ENCODE measurements at places on chromosomes 7 and 10.

DNA sequence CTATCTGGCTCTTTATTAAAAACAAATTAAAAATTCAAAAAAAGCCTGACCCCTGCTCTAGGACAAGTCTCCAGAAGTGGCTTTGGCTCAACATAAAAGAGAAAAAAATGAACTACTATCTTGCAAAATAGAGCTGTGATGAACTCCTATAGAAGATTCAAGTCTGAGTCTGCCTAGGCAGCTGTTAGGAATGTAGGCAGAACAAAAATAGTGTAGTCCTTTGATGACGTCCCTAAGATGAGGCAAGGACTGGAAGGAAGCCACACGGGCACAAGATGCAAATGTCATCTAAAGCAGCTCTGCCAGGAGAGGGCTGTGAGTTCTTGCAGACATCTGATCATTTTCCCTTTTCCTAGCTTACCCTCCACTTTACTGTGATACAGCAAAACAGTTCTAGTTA lies 20.5 kb downstream of the ASNS start:
- DNase-seq: no peak

- no peak for DNase-seq
These were observed 397.2 kb upstream of the NPVF start for GRCh38 chr7:25625306-25625992.

- DNase-seq: no peak
These were observed 96.8 kb downstream of the CDK14 start for GRCh38 chr7:90692947-90693346.

DNA sequence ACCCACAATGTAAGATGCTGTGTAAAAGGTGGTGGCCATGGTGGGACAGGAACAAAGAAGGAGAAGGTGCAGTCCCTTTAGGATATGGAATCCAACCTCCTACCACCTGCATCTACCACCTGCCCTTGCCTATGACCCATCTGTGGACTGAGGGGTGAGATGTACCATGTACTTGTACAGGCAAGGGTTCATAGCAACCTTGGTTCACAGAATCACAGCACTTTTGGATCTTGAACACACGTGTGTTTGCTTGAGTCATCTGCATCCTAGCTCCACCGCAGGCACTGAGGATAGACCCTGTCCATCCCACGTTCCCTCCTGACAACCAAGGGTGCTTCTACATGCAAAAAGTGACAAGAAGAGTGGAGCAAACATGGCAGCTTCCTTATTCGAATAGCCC lies 162.3 kb downstream of the GFRA1 start:
- DNase-seq: no peak

- no peak for DNase-seq
These were observed 18.4 kb downstream of the VWA2 start for GRCh38 chr10:114257498-114257897.

- DNase-seq: no peak
These were observed 22.6 kb downstream of the CCDC3 start for GRCh38 chr10:12978891-12979290.

- no peak for DNase-seq
These were observed 67.2 kb downstream of the DLG5 start for GRCh38 chr10:77859200-77859864.

DNA sequence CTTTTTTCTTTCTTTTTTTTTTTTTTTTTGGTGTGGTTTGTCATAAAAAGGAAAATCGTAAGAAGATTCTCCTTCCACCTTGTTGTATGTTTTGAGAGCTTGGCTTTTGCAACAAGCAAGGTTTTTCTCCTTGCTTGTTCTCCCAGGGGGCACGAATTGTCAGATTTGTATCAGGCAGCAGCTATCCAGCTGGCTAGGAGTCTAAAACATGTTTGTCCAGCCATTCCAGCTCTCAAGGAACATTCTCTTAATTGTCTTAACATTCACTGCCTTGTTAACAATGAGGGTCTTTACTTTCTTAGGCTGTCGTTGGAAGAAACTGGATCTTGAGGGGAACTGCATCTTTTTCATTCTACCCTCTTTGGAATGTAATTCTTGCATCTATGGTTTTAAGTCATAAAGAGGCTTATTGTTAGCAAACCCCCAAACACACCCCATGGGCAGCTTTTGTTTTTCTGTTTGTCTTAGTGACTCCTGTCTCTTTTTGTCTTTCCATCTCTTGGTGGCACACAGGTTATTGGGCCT lies 14.6 kb downstream of the SHTN1 start:
- no peak for DNase-seq

DNA sequence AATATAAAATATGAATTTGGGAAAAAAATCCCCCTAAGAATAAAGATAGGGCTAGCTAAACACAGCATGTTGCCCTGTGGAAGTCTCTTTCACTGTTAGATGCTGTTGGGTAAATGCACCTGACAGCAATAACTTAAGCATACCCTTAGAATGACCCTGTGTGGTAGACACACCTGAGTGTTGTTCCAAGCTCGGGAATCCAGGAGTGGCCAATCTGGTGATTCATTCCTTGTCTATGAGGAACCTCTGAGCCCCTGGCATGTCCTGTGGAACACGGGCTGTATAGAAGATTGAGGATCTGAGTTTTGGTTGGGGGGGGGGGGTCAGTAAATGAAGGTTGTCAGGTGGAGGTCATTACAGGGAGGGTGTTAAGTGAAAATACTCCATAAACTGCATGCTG lies 730.0 kb upstream of the IGFBP3 start:
- DNase-seq: no peak

- DNase-seq: no peak
These were observed 5.5 kb downstream of the LFNG start for GRCh38 chr7:2524808-2525657.

- no peak for DNase-seq
These were observed 30.6 kb upstream of the PFKFB3 start for GRCh38 chr10:6171881-6172695.

DNA sequence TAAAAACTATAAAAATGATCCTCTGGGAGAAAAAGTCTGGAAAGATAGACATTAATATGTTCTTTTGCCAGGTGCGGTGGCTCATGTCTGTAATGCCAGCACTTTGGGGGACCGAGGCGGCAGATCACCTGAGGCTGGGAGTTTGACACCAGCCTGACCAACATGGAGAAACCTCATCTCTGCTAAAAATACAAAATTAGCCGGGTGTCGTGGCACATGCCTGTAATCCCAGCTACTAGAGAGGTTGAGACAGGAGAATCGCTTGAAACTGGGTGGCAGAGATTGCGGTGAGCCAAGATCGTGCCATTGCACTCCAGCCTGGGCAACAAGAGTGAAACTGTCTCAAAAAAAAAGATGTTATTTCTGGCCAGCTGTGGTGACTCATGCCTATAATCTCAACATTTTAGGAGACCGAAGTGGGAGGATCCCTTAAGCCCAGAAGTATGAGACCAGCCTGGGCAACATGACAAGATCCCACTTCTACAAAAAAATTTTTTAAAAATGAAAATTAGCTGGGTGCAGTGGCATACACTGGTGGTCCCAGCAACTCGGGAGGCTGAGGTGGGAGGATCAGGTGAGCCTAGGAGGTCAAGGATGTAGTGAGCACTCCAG lies 101.9 kb upstream of the LRRN3 start:
- no peak for DNase-seq

DNA sequence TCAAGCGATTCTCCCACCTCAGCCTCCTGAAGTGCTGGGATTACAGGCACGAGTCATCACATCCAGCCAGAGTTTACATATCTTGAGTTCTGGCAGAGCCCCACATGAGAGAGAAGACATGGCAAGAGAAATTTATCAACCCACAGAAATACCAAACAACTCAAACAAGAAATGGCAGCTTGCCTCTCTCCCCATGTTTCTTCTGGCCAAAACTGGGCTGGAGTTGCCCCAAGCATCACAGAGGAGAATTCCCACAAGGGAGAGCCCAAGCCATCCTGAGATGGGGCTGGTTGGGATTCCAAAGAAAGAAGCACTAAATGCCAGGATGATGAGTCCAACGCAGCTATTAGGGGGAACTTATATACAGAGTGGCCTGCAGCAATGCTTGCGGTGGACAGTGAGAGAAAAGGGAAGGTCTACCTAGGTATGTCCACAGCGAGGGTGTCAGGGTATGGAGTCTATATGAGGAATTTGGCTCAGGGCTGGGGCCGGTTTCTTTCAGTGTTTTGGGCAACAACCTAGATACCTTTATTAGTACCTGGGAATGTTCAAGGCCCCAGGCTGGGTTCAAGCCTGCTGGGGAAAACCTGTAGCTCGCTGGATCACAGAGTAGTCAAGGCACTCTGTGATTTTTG lies 14.5 kb upstream of the PAX4 start:
- DNase-seq: no peak

- no peak for DNase-seq
These were observed 234.2 kb upstream of the LRRN3 start for GRCh38 chr7:110856704-110857103.

DNA sequence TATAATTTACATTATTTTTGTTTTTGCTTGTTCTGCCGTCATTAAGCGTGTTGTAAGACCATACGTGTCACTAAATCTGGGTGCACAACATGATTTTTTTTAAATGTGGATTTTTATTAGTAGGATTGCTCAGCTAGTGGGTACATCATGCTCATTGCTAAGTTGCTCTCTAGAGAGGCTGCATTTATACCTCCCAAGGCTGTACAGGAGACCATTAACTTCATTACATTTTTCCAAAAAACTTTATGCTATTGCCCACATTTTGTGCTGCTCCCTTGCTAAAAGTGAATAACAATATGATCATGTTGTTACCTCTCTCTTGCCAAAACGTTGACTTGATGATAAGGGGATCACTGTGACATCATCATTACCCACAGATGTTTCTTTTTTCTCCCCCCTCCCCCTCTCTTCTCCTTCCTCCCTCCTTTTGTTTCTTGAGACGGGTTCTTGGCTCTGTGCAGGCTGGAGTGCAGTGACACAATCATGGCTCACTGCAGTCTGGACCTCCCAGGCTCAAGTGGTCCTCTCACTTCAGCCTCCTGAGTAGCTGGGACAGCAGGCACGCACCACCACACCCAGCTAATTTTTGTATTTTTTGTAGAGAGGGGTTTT lies 65.1 kb downstream of the BMPR1A start:
- DNase-seq: no peak

- DNase-seq: no peak
These were observed 151.0 kb upstream of the LRGUK start for GRCh38 chr7:133976140-133976539.

- no peak for DNase-seq
These were observed 61.5 kb downstream of the DYNC2I1 start for GRCh38 chr7:158917818-158918217.

DNA sequence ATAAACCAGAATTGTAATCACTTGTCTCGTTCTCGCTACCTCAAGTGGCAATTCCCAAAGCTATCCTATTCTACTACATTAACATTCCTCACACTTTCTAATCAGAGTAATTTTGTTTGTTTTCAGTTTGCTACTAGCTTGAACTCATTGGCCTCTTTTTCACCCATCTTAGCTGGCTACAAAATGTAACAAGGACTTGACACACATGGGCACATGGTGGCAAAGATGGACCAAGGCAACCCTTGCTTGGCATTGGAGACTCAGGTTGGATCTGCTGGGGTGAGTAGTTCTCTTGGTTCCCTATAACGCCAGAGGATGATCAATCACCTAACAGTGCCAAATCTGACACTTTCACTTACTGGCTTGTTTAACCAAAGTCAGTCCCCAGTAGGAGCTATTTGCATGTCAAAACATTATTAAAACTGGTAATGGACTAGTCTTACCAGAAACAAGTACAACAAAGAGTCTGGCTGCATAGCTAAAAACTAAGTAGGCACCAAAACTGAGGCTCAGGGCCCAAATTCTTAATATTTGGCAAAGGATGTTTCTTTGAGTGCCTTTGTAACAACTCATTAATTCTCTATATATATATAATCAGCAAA lies 1.9 kb downstream of the USP6NL start:
- DNase-seq: no peak

DNA sequence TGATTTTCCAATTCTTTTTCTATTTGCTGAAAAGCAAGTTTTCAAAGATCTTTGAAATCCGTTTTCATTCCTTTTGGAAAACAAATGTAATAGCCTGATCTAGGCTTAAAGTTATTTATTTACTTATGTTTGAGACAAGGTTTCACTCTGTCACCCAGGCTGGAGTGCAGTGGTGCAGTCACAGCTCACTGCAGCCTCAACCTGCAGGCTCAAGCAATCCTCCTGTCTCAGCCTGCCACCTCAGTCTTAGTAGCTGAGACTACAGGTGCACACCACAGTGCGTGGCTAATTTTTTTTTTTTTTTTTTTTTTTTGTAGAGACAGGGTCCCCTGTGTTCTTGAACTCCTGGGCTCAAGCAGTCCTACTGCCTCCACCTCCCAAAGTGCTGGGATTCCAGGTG lies 4.6 kb downstream of the ST7 start:
- no peak for DNase-seq

- no peak for DNase-seq
These were observed 15.3 kb upstream of the ADAM22 start for GRCh38 chr7:87918740-87919139.

DNA sequence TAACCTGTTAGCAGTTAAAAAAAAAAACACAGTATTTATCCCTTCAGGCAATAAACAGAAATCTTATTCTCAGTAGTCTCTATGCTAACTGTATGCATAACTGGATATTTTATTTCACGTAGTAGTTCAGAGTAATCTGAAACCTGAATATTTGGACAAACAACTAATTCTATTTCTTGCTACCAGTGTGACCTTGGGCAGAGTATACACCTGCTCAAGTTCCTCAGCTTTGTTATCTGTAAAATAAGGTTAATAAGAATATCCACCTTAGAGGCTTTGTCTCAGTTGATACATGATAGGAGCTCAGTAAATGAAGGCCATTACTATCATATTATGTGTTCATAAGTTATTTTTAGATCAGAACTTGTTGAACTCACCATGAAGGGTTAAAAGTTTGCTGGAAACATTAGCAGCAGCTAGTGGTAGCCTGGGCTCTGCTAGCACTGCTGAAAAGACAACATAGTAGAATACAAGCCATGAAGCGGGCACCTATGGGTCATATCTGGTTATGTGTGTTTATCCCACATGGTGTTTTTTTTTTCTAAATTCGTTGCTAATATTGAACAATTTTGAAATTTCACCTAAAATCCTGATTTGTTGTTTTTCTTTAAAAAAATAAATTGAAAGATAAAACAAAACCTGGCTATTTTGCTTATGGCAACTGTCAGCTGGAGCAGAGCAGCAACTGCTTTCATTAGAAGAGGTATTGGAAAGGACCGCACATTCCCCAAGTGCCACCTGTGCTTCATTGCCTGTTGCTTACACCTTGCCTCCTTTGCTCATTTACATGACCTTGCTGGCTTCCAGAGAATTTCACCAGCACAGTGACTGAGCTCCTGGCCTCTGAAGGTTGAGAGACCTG lies 303.0 kb downstream of the PRKG1 start:
- no peak for DNase-seq

GRCh38 chr10:45439873-45440272 lies 65.9 kb downstream of the ALOX5 start:
- DNase-seq: no peak

GRCh38 chr10:343231-344220 lies 208.3 kb downstream of the ZMYND11 start:
- no peak for DNase-seq

GRCh38 chr10:69057261-69057950 lies 30.5 kb upstream of the SRGN start:
- DNase-seq: no peak

- DNase-seq: no peak
These were observed 5.1 kb downstream of the ANXA11 start for GRCh38 chr10:80200259-80200658.

- DNase-seq: no peak
These were observed 84.3 kb upstream of the ADRB1 start for GRCh38 chr10:113959383-113959760.

GRCh38 chr10:73969224-73969841 lies 28.6 kb upstream of the VCL start:
- DNase-seq: no peak

Measured in NCI-H446 treated with DMSO at 0.1 percent for 48 hours (cell line).